Peyer's patch (tissue), 4 donors: ENCODE measurements at places on chromosomes 4 and X. TPM values are rescaled to one million over a fixed set of nuclear protein-coding genes. Genes with fewer than 3 reads are reported as not detected.

GRCh38 chr4:142265536-142265935, 580.6 kb downstream of the INPP4B start:
- no peak for DNase-seq

GRCh38 chr4:146520896-146521540, 722 bp downstream of the SLC10A7 start:
- no peak for DNase-seq

GRCh38 chr4:64582492-64582891, 173.2 kb upstream of the TECRL start:
- no peak for DNase-seq

GRCh38 chrX:45716750-45717149, 516.1 kb upstream of the DIPK2B start:
- no peak for DNase-seq

Gene VCX2
- total RNA-seq: not detected
